ENCODE measurements at places on chromosomes 2 and 18.

GRCh38 chr2:88808652-88809051 is 117.2 kb downstream of the RPIA start:
- DNase-seq, result no peak

DNA sequence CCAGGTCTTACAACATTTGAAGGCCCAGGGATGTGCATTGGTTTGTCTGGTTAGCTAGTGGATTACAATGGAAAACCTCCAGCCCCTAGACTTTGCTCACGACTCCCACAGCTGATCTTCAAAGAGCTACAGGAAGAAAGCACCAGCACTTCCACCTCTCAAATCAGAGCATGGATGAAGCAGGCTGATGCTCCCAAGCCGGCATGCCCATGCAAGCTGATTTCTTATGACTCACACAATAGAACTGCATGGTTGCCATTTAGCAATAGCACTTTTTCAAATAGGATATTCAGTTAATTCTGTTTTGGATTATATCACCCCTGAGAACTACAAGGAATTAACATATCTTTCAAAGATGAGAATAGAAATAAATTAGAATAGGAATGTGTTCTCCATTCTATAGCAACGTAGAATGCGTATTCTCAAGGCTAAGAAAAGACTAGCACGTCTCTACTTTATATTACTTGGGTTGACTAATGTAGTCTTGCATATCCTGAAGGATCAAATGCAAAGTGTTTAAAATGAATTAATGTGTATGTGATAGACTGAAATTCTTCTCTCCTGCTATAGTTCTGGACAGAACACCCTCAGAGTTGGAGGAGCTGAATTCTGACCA is 292.4 kb downstream of the TRIB2 start:
- no peak for DNase-seq

- DNase-seq, result no peak
These were observed 682.7 kb upstream of the RAB6C start for GRCh38 chr2:129296806-129297205.

DNA sequence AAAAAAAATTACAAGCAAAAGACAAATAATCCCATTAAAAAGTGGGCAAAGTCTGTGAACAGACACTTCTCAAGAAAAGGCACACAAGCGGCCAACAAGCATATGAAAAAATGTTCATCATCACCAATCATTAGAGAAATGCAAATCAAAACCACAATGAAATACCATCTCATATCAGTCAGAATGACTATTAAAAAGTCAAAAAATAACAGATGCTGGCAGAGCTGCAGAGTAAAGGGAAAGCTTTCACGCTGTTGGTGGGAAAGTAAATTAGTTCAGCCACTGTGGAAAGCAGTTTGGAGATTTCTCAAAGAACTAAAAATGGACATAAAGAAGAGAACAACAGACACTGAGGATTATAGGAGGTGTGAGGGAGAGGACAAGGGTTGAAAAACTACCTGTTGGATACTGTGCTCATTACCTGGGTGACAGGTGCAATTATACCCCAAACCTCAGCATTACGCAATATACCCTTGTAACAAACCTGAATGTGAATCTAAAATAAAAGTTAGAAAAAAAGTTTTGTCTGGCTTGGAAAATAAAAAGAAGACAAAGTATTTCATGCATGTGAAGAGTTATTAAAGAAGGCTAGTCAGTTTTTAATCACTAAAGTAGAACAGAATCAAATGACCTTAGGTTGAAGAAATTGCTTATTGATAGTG is 8.7 kb upstream of the ACSL3 start:
- DNase-seq, result no peak

All from right atrium auricular region (tissue), 2 donors.